ENCODE measurements at places on chromosomes 3 and 15.
A peak's percentile ranks its signal among the peaks of the same experiment; 100 is the strongest.

DNA sequence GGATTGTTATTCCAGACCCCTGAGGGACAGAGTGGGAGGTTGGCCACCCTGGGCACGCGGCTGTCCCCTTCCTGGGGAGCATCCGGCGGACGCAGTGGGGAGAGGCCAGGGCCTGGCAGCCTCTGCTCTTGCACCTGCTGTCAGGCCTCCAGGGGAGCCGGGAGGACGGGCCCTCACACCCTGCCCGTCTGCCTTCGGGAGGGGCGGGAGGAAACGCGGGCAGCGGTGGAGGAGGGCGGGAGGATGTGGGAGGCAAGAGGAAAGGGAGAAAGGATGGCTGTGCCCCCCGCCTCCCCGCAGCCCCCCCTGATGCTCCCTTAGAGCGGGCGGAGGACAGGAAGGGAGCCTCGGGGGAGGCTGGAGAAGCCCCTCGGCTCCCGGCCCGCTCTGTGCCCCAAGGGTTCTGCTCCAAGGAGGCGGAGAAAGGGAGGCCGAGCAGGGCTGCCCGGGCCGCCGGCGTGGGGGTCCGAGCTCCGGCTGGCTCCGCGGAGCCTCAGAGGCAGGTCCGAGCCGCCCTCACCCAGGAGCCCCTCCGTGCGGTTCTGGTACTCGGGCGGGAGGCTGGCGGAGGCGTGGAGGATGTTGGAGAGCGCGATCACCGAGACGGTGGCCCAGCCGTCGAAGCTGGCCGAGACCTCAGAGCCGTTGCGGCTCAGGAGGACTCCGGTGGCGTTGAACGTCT is 40.9 kb downstream of the MUC20 start:
- no peak for DNase-seq

DNA sequence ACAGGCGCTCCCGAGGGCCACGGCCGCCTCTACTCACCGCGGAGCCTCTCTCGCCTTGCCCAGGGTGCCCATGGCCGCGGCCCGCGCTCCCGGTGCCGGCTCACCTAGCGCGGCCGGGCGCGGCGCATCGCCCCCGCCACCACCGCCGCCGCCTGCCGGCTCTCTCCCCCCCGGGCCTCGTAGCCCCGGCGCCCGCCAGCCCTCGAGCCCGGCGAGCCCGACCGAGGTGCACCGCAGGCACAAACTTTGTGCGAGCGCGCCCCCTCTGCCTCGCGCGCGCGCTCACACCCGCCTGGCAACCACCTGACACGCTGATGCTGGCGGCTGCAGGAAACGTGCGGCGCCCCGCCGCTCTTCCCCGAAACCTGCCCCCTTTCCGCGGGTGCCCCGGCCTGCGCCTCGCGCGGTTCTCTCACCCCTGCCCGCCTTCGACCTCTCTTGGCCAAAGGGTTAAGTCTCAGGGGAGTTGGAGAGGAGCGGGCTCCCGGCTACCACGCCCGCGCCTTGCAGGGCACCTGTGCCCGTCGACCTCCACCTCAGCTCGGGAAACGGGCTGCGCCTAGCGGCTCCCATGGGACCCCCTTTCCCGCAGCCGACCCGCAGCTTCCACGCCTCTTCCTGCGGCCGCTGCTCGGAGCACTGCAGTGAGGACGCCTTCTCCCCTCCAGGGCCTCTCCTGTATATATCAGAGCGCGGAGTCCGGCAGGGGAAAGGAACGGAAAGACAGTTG is at the start of gene RASGRP1:
RASGRP1 (minus strand) TSS at position 258 of the 730 bp plus-strand sequence; CDS start at position 72, 186 bp downstream.
- peak; percentile 64 for DNase-seq

GRCh38 chr15:57477736-57478522 is 101.6 kb downstream of the CGNL1 start:
- DNase-seq: no peak

DNA sequence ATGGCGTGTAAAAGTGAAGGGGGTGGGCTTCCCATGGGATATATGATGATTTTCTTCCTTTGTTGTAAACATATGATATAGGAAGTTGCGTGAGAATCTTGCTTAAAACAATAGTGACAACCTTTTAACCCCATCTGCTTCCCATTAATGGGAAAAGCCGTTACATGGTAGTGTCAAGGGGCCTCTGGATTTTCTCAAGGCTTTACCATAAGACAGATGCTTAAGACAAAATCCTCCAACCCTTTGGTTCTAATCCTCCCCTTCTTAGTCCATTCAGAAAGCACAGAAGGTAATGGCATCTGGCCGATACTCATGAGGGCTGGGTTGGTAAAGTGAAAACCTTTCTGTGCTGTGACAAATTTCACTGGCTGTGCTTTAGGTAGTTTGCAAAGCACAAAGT is 25.0 kb downstream of the DPH3 start:
- DNase-seq: peak; percentile 8

DNA sequence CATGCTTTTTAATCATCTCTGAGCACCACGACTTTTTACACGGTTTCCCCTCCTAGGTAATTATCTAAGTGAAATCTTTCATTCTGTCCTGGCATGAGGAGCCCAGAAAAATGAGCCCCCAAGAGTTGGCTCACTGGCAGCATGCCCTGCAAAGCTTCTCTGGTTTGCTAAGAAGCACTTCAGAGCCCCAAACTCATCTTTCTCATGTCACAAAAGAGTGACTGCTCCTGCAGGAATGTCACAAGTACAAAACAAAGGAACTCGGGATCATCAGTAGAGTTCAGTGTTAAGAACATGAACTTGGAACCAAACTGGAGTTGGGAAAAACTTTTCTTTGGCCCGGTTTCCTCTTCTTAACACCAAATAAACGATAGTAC is 123.9 kb downstream of the FOXB1 start:
- peak; percentile 36 for DNase-seq

GRCh38 chr3:173970281-173970680 is 572.7 kb downstream of the NLGN1 start:
- DNase-seq: peak; percentile 7
